ENCODE measurements at places on chromosomes 4 and X.

GRCh38 chr4:31366041-31366440, 645.9 kb downstream of the PCDH7 start:
- no peak for DNase-seq

DNA sequence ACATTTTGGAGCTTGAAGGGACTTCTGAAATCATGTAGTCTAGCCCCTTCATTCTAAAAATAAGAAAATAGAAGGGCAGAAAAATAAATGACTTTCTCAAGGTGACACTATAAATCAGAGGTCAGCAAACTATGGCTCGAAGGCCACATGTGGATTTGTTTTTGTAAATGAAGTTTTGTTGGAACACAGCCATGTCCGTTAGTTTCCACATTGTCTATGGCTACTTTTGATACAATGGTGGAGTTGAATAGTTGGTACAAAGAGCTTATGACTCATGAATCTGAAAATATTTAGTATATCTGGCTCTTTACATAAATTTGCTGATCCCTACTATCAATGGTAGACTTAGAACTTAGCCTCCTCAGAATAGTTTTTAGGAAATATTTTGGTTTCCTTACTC, 302.4 kb upstream of the PRPS2 start:
- no peak for DNase-seq

- peak; percentile 57 for DNase-seq
Observed at GRCh38 chrX:149631234-149632165, at the start of gene TMEM185A. Gene TMEM185A, minus strand, starts transcription at chrX:149631792. Its CDS starts 212 bp downstream, at chrX:149631580.

- DNase-seq = no peak
Observed at GRCh38 chr4:69126024-69126423, 29.8 kb downstream of the UGT2B7 start.
